ENCODE measurements at places on chromosomes 3 and 15. TPM values are rescaled to one million over a fixed set of nuclear protein-coding genes. Genes with fewer than 3 reads are reported as not detected.

DNA sequence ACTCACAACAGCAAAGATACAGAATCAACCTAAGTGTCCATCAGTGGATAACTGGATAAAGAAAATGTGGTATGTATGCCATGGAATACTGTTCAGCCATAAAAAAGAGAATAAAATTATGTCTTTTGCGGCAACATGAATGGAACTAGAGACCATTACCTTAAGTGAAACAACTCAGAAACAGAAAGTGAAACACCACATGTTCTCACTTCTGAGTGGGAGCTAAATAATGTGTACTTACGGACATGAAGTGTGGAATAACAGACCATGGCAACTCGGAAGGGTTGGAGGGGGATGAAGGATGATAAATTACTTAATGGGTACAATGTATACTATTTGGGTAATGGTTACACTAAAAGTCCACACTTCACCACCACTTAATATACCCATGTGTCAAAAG lies 600.6 kb downstream of the MAGI1 start:
- no peak for DNase-seq

DNA sequence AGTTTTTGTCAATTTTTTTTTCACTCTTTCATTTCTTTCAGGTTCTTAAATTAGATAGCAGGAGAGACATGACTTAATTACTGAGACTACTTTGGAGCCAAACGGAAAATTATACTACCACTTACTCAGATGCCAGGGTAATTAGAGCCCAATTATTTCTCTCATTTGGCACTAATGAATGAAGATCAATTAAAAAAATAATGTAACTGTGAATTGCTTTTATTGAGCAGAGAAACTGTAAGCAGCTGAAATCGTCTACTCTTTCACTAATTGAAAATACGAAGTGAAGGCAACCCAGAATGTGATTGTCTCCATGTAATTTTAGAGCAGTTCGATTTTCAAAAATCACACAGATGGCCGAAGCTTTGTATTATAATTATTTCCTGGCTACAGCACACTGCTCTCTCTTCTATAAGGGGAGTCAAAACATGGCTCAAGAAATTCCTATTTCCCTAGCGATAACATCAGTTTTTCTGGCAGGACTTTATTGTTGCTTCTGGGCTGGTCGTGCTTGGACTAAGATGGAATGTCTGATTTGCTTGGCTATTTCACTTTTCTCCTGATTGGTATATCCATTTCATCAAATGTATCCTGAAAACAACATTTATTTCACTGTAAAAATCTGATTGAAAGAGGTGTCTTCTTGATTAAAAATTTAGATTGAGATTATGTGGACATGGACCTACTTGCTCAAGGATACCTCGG lies 55.8 kb upstream of the PDZRN3 start:
- no peak for DNase-seq

DNA sequence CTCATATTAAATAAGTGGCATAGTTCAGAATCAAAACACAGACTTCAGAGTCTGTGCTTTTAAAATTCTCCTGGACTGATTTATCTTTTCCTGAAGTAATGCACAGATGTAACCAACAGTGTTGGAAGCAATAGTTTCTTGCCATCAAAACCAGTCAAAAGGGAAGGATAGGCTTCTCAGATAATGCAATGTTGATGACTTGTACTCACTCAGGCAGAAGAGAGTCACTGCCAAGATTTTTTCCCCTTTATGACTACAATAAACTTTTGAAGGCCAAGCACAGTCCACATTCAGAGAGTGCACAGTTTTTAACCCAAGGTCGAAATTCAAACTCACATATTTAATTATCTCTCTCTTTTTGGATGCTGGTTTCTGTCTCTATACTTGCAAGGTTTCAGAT lies 305.0 kb upstream of the SGO1 start:
- DNase-seq = no peak

DNA sequence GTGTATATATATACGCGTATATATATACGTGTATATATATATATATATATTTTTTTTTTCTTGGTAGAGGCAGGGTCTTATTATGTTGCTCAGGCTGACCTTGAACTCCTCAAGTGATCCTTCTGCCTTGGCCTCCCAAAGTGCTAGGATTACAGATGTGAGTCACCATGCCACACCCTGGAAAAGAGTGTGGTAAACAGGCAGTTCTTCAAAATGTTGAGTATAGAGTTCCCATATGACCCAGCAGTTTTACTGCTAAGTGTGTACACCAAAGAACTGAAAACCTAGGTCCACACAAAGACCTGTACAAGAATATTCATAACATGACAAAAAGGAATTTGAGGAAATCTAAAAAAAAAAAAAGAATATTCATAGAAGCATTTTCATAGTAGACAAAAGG lies 71.8 kb upstream of the GCNT3 start:
- no peak for DNase-seq

DNA sequence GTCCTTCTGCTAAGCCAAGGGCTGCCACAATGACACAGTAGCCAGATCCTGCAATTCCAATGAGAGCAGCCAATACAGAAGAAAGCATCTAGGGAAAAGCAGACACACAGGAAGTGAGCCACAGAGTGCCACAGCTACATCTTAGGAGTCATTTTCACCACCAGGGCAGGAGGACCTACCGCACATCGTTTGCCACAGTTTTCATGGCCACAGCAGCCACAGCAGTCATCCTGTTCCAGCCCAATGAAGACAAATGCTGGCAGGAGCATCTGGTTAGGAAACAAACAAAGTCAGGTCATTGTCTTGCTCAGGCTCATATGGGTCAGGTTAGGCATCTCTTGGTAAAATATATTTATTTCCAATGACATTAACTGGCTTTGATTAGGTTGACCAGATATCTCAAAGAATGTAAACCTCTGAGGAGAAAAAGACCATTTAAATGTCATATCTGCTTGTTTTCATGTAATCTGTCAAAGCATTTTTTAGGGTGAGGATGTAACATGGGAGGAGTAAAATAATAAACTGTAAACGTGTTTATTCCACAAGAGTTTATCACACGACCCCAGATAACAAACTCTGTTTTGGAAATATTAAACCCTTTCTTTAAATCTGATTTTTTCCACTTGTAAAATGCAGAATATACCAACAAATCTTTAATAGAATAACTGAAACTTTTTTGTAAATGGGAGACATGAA lies 1.8 kb downstream of the TM4SF1 start:
- no peak for DNase-seq

GRCh38 chr15:40320931-40321371 lies 2.5 kb upstream of the INAFM2 start:
- no peak for DNase-seq

DNA sequence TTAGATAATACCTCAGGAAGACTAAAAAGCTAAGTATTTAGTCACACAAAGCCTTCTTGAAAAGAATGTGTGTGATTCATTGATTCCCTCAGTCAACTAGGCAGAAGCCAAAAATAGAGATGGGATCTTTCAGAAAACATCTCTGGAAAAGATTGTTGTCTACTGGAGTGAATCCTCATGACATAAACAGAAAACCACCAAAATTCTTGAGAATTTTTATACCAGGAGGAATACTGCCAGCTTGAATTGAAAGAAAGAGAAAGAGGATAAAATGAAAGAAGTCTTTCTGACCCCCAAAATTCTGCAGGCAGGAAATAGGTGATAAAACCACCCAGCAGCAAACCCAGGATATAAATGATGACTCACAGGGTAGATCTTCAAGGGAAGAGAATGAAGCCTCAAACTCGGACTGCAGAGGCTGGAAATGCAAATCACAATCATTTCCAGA lies 363.1 kb upstream of the PLSCR5 start:
- no peak for DNase-seq

DNA sequence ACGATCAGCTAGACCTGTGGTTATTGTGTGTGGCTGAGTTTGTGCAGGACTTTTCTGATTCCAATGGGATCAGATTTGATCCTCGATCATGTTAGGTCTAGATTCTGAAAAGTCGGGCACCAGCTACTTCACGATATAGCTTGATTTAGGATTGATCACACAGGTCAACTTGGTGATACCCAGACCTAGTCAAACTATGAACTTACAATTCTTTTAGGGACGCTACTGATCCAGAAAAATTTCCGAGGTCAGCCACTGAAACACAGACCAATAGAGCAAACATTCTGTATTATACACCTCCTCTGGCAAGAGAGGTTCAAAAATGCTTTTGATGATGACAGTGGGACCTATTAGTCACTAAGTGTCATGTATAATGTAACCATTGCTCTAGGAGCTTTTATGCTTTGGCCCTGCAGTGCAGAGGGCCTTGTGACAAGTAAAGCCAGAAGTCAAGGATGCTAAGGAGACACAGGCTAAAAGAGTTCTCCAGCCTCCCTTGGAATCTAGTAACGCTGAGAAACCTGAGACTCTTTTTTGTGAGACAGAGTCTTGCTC lies 115.6 kb upstream of the MB21D2 start:
- DNase-seq = no peak

DNA sequence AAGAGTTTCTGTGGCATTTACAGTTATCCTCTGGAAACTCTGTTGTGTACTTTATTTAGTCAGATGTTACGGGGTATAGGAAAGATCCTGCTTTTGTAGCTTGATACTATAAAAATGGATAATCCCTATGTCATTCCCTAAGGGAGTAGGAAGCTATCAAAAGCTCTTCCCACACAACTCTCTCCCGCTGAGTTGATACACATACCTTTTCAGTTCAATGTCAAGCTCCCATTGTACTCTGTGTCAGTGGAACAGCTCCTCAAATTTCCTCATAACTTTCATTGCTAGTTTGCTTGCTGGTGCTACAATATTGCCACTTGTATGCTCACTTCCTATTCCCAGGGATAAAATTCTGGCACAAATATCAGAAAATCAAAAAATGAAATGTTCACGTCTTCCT lies 893.3 kb upstream of the GBE1 start:
- DNase-seq = no peak

GRCh38 chr15:47294765-47295259 lies 422.5 kb upstream of the SEMA6D start:
- no peak for DNase-seq

DNA sequence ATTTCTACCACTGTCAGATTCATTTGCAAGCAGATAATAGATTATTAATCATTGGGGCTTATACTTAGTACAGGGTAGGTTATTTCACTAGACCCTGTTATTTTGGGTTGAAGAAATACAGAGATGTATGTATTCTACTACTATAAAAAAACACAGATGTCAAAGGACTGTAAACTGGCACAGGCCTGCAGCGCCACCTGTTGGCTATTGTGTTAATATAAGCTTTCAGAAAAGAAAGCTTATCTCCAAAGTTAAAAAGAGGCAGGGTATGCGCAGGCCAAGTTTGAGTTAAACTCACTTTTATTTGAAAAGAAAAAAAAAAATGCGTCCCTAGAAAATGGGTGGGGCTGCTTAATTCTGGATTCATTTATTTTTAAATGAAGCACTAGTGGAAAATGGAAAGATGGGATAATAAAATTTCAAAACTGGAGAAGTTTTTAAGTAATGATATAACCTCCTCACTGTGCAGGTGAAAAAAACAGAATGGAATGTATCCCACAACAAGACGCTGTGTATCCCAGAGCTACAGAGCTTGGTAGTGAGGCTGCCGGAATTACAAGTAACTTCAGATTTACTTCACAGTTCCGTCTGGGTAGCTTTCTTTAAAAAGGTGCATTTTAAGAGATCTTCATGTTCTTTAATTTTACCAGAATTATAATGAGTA lies 407.2 kb upstream of the TGFBR2 start:
- no peak for DNase-seq

DNA sequence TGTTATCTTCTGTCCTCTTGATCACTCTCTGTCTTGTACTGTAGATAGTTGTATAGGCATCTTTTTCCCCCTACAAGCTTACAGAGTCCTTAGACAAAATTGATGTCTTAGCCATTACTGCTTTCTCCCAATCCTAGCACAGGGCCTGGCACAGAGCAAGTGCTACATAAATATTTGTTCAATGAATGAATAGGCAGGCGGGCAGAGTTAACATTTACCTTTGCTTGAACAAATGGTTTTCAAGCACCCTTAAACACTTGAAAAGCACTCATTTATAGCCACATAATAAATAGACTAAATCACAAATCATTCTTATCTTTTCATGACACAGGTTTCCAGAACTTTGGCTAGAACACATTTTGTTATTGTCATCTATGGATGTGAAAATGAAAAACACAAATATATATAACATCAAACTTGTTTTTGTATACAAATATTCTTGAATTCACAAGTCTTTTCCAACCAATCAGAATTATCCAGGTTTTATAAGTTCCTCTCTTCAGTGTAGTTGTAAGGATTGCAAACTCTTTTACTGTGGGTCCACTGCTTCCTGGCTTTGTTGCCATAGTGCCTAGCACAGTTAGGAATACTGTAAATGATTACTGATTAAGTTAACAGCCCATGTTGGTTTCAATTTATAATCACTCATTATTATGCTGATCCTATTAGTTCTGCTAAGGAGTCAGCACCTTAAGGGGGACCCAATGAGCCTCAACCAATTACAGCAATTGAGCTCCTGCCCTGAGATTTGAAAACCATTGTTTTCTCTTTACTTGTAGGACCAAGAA lies 61.9 kb downstream of the ISL2 start:
- DNase-seq = no peak

GRCh38 chr15:31135523-31135922 lies 34.0 kb upstream of the TRPM1 start:
- DNase-seq = no peak

GRCh38 chr15:33810073-33810595 lies 158.2 kb upstream of the CHRM5 start:
- no peak for DNase-seq

- no peak for DNase-seq
Measured at GRCh38 chr15:60376677-60377095, 21.1 kb downstream of the ANXA2 start.

DNA sequence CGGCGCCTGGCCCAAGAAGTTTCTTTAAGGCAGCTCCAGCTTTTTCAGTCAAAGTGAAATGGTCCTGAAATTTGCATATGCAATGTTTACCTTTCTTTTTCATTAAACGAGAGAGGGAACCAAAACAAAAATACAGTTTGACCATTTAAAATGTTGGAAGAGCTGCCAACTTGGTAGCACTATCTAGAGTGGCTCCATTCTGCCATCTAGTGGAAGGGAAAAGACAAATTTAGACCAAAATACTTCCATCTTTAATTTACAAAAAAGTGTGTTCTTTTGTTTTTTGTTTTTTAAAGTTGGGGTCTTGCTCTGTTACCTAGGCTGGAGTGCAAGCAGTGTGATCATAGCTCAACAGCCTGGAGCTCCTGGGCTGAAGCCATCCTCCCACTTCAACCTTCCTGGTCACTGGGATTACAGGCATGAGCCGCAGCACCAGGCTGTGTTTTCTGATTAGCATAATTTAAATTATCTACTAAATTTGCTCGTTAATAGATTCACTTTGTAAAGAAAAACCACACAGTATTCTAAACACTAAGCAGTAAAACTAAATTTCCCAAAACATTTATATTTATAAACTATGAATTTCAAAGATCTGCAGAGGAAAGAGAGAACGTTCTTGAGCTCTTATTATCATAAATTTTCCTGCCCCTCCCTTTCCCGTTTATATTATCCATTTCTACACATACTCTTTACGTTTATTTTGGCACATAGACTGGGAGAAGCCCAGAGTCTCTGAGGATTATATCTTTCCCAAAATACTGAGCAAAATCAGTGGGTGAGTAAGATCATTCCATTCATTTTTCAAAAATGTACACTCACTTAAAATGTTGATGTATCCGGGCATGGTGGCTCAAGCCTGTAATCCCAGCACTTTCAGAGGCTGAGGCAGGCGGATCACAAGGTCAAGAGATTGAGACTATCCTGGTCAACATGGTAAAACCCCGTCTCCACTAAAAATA lies 15.4 kb upstream of the RFC4 start:
- no peak for DNase-seq

- no peak for DNase-seq
Measured at GRCh38 chr3:42935472-42935871, 29.5 kb downstream of the ZNF662 start.

GRCh38 chr3:46848271-46849044 lies 14.8 kb downstream of the MYL3 start:
- DNase-seq = no peak

The C3orf49 gene
- 0.22 TPM for polyA plus RNA-seq

The ISLR gene
- 142 TPM for polyA plus RNA-seq

The CYP8B1 gene
- 0.09 TPM for polyA plus RNA-seq

The FGF12 gene
- 1.6 TPM for polyA plus RNA-seq

Measured in forelimb muscle (tissue), 1 donor.